Uterine smooth muscle cell (primary cell): ENCODE measurements at places on chromosomes 5 and 9. TPM values are rescaled to one million over a fixed set of nuclear protein-coding genes. Genes with fewer than 3 reads are reported as not detected.

The VCP gene
- total RNA-seq = 481 and 631 TPM in 2 replicates

The PCDHGA4 gene
- 2.2 and 5.2 TPM in 2 replicates for total RNA-seq

The CNTNAP3B gene
- 4.5 and 14.5 TPM in 2 replicates for total RNA-seq

The HK3 gene
- total RNA-seq = not detected in 2 replicates

The SHB gene
- 12.9 and 17.4 TPM in 2 replicates for total RNA-seq

The CYFIP2 gene
- total RNA-seq = 7.6 and 22.9 TPM in 2 replicates

The ECSCR gene
- 0.25 and 0.55 TPM in 2 replicates for total RNA-seq

The TEX48 gene
- not detected in 2 replicates for total RNA-seq

The SEMA6A gene
- 0.12 and 0.44 TPM in 2 replicates for total RNA-seq

The CCL21 gene
- total RNA-seq = not detected in 2 replicates

The ROR2 gene
- total RNA-seq = 8.9 and 18.7 TPM in 2 replicates

The CARTPT gene
- total RNA-seq = not detected in 2 replicates

The PKN3 gene
- total RNA-seq = 1.5 and 4.0 TPM in 2 replicates

The NSMF gene
- total RNA-seq = 16.9 and 28.0 TPM in 2 replicates

The LMX1B gene
- not detected in 2 replicates for total RNA-seq

The SPATA31C2 gene
- total RNA-seq = not detected in 2 replicates

The BTNL9 gene
- total RNA-seq = not detected in 2 replicates

The ZNF366 gene
- under 0.01 TPM in 1 of 2 replicates, not detected in the other for total RNA-seq

The SLC23A1 gene
- total RNA-seq = not detected in 2 replicates

The ACO1 gene
- 71.9 and 93.7 TPM in 2 replicates for total RNA-seq

The KCNMB1 gene
- total RNA-seq = under 0.01 TPM in 1 of 2 replicates, not detected in the other

The OTP gene
- under 0.01 TPM in 1 of 2 replicates, not detected in the other for total RNA-seq

The BNC2 gene
- total RNA-seq = 31.4 and 33.9 TPM in 2 replicates

The ARPC5L gene
- total RNA-seq = 13.5 and 27.1 TPM in 2 replicates

The SLC6A18 gene
- not detected in 2 replicates for total RNA-seq

The SEPTIN8 gene
- 51.2 and 55.6 TPM in 2 replicates for total RNA-seq

The OR1L4 gene
- total RNA-seq = not detected in 2 replicates

The POU5F2 gene
- total RNA-seq = 1.00 and 1.4 TPM in 2 replicates

The SPEF2 gene
- 4.8 and 7.6 TPM in 2 replicates for total RNA-seq

The SEC24A gene
- 28.1 and 30.9 TPM in 2 replicates for total RNA-seq

The BTNL8 gene
- not detected in 2 replicates for total RNA-seq

The PDZD2 gene
- total RNA-seq = 0.25 and 0.44 TPM in 2 replicates

The PCDHGB2 gene
- total RNA-seq = 1.2 and 1.7 TPM in 2 replicates

The IL9 gene
- not detected in 2 replicates for total RNA-seq

The TAF1L gene
- under 0.01 TPM in 2 replicates for total RNA-seq

The TMEM174 gene
- not detected in 2 replicates for total RNA-seq

The PCDHGB7 gene
- total RNA-seq = 6.0 and 7.4 TPM in 2 replicates

The JAK2 gene
- total RNA-seq = 12.2 and 14.7 TPM in 2 replicates
